ENCODE measurements at places on chromosomes 2 and 18. TPM values are rescaled to one million over a fixed set of nuclear protein-coding genes. Genes with fewer than 3 reads are reported as not detected.
A peak's percentile ranks its signal among the peaks of the same experiment; 100 is the strongest.

The DQX1 gene
- total RNA-seq: 0.26 TPM

The FIGN gene
- total RNA-seq: 6.3 TPM

The FKBP1B gene
- total RNA-seq: 9.6 TPM

DNA sequence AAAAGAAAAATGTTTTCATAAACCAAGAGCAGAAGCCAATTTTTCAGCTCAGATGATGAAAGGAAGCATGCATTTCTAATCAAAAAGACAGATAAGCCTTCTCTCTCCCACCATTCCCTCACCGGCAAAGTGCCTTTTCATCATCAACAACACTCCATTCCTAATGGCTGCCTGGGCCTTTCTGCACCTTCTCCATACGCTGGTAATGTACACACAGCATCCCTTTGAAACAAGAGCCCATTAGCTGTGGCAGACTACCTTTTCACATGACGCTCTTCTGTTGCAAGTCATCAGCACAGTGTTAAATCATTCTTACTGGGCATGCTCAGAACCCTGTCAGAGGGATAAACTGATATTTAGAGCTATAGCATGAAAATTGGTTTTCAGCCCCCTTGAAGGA is 408.9 kb downstream of the MEIS1 start:
- peaks cover 5% of the 10 kb centered on the region for H3K4me1 ChIP-seq
- no peak for DNase-seq
- H3K4me3 ChIP-seq: no peak overlapping the region

GRCh38 chr2:25000503-25001324 is 29.0 kb upstream of the DNAJC27 start:
- no peak overlapping the region for H3K4me3 ChIP-seq
- no peak overlapping the region for H3K27ac ChIP-seq
- DNase-seq: no peak
- H3K27me3 ChIP-seq: no peaks in the 10 kb centered on the region
- no peaks in the 10 kb centered on the region for H3K36me3 ChIP-seq

DNA sequence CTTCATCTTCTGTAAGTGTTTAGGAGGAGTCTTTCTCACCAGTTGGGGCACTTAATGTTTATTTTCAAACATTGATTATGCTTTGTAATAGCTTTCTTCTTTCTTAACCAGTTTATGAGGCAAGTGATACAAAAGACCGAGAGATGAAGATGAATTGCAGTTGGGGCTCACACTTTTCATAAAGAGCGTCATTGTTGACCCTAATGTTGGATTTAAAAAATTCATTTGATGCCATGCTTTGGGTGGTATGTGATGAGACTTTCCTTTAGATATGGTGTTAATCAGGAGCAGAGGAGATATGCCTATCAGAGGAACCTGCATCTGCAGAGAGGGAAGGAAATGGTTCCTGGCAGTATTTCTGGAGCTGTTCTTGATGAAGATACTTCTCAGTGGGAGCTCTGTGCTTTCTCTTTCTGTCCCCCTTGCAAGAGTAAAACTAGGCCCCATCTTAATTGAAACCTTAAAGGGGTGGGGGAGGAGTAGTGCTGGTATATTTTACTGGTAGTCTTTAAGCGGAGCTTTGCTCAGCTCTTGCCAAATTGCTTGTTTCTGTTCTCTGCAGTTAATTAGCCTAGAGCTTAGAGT is 2.3 kb downstream of the EML4 start:
- peak overlapping the region; percentile 71 for H3K4me3 ChIP-seq
- H3K27me3 ChIP-seq: no peaks in the 10 kb centered on the region
- no peaks in the 10 kb centered on the region for H3K36me3 ChIP-seq
- no peak for DNase-seq

DNA sequence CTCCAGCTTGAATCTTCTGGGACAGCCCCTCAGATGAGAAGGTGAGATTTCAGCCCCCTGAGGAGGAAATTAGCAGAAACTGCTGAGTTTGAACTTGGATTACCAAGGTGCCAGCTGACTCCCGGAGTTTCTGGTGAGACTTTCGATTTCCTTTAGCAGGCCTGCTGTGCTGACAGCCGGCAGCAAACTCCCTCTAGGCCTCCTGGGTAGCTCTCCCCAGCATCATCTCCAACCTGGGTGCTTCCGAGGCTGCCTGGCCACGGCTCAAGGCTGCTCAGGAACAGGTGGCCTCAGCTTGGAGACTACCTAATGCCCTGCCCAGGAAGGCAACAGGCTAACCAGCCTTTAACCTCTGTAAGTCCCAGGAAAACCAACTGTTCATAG is 16.5 kb downstream of the SDC1 start:
- DNase-seq: no peak
- H3K4me1 ChIP-seq: peaks cover 7% of the 10 kb centered on the region
- peaks cover 6% of the 10 kb centered on the region for H3K36me3 ChIP-seq
- H3K4me3 ChIP-seq: no peak overlapping the region
- peak overlapping the region; percentile 14 for H3K27ac ChIP-seq

- no peaks in the 10 kb centered on the region for H3K27me3 ChIP-seq
- no peak for DNase-seq
- no peak overlapping the region for H3K27ac ChIP-seq
- H3K36me3 ChIP-seq: no peaks in the 10 kb centered on the region
- peaks cover 6% of the 10 kb centered on the region for H3K4me1 ChIP-seq
- no peak overlapping the region for H3K4me3 ChIP-seq
Measured at GRCh38 chr2:11395389-11395788, 51.0 kb upstream of the ROCK2 start.

DNA sequence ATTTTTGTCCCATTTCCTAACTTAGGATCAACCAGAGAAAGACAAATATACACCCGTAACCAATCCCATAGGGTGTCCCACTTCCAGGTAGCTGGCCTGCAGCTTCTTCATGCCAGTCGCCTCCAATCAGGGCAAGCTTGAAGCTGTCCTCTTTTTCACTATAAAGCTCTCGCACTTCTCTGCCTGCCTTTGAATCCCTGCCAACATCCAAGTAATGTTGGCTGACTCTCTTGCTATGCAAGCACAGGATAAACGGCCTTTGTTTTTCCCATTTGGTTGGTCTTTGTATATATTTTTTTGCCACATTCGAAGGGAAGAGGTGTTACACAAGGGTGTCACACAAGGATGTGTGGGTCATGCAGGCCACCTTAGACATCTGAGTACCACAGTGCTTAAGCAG is 388.8 kb downstream of the CBLN2 start:
- no peak overlapping the region for H3K4me3 ChIP-seq
- H3K4me1 ChIP-seq: no peaks in the 10 kb centered on the region
- no peaks in the 10 kb centered on the region for H3K27me3 ChIP-seq
- H3K27ac ChIP-seq: no peak overlapping the region

DNA sequence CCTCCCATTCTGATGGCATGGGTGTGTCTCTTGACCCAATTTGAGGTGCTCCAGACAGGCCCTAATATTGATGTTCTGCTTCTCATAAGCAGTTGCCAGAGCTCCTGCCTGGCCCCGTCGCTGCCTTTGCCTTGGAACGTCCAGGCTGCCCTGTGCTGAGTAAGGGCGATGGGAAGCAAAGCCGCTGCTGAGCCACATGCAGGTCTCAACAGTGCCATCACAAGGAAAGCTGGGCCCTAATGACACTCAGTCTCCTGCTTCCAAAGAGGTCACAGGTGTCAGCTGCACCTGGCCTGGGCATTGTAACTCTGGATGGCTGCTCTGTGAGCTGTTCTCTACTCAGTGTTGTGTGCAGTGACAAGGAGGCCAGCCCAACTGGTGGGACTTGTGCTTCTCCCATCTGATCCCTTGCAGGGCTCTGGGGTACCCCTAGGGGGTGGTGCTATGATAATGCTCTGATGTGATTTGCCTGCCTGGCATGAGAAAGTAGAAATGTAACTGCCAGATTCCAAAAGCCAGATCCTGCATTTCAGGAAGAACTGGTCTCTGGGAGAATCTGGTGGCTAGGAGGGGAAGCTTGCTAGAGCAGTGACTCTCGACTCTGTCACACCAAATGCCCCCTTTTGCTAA is 8.7 kb downstream of the TTC39C start:
- DNase-seq: no peak
- peaks cover 6% of the 10 kb centered on the region for H3K4me1 ChIP-seq
- H3K36me3 ChIP-seq: no peaks in the 10 kb centered on the region
- no peak overlapping the region for H3K4me3 ChIP-seq
- H3K27ac ChIP-seq: no peak overlapping the region
- H3K27me3 ChIP-seq: no peaks in the 10 kb centered on the region

- DNase-seq: no peak
- no peaks in the 10 kb centered on the region for H3K4me1 ChIP-seq
- no peaks in the 10 kb centered on the region for H3K27me3 ChIP-seq
- no peaks in the 10 kb centered on the region for H3K36me3 ChIP-seq
Measured at GRCh38 chr2:205276116-205276777, 406.1 kb upstream of the NRP2 start.
